ENCODE measurements at places on chromosomes 16 and 17.
A peak's percentile ranks its signal among the peaks of the same experiment; 100 is the strongest.

GRCh38 chr17:42282478-42283080, 5.7 kb upstream of the STAT5A start:
- no peak for DNase-seq

GRCh38 chr16:6131526-6132050, 1034.0 kb upstream of the EEF2KMT start:
- DNase-seq, result no peak

- DNase-seq, result no peak
Observed at GRCh38 chr16:19474617-19475016, 47.3 kb downstream of the GDE1 start.

DNA sequence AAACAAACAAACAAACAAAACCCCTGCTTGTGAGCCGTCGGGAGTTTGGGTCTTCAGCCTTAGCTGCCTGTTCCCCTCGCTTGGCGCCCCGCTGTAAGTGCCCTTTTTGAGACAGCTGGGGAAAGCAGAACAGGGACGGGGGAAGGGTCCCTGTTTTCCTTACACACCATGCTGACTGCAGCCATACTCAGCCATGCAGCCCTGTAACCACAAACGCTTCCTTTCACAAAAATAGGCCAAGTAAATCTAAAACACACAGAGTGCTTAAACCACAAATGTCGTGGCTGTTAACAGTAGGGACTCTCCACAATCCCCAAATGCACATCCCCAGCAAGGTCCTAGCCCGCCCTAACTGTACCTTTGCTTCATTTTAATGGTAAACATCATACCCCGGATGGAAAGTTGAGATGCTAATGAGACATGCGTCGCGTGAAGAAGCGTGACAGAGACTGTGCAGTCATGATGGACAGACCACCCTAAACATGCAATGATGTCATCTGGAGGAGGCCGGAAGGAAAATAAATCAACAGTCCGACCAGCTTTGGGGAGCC, 129.9 kb downstream of the MGAT5B start:
- no peak for DNase-seq

GRCh38 chr17:62790564-62790986, 17.5 kb downstream of the MARCHF10 start:
- DNase-seq, result peak; percentile 45

- no peak for DNase-seq
Observed at GRCh38 chr17:17902877-17903276, 66.1 kb upstream of the SREBF1 start.

DNA sequence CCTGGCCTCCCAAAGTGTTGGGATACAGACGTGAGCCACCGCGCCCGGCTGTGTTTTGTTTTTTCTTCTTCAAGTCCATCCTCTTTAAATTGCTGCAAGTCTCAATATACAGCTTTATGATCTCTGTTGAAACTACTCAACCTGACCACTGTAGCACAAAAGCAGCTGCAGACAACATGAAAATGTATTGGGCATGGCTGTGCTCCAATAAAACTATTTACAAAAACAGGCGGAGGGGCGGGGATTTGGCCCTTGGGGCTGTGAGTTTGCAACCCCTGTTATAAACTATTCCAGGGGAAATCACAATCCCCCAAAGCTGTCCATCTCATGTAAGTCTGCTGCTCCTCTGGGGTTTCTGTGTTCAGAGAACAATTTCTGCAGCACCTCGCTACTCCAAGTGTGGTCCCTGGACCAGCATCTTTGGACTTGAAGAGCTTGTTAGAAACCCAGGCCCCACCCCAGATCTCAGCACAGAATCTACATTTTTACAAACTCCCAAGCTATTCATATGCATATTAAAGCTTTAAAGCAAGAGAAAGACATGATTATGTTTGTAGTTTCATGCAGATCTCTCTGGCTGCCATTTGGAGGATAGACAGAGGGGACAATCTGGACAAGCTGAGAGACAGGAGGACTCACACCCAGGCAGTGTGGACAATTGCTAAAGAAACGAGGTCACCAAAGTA, 33.6 kb downstream of the TEKT5 start:
- DNase-seq, result no peak

DNA sequence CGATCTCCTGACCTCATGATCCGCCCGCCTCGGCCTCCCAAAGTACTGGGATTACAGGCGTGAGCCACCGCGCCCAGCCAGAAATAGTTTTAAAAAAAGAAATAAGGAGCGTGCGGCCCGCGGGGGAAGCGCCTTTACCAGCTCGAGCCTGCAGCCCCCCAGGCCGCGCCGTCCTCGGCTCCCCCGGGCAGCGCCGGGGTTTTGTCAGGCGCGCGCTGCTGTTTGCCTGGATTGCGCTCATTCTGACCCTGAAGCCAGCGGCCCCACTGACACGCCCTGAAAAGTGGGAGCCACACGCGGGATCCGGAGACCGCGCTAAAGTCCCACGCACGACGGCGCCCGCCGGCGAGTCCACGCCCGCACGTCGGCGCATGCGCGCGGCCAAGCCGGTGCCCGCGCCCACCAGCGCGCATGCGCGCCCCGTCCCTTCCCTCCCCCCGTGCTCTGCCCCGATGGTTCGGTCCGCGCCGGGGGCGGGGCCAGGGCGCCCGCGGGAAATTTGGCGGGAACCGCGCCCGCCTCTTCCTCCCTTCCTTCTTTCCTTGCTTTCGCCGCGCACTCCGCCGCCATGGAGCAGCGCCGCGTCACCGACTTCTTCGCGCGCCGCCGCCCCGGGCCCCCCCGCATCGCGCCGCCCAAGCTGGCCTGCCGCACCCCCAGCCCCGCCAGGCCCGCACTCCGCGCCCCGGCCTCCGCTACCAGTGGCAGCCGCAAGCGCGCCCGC, at the start of gene CDT1:
TSS of gene CDT1 (plus strand) at position 526 of the 724 bp plus-strand sequence. CDS start at position 569, 43 bp downstream.
- peak; percentile 82 for DNase-seq
